Natural killer cell (primary cell): ENCODE measurements at places on chromosomes 11 and 22. TPM values are rescaled to one million over a fixed set of nuclear protein-coding genes. Genes with fewer than 3 reads are reported as not detected.

DNA sequence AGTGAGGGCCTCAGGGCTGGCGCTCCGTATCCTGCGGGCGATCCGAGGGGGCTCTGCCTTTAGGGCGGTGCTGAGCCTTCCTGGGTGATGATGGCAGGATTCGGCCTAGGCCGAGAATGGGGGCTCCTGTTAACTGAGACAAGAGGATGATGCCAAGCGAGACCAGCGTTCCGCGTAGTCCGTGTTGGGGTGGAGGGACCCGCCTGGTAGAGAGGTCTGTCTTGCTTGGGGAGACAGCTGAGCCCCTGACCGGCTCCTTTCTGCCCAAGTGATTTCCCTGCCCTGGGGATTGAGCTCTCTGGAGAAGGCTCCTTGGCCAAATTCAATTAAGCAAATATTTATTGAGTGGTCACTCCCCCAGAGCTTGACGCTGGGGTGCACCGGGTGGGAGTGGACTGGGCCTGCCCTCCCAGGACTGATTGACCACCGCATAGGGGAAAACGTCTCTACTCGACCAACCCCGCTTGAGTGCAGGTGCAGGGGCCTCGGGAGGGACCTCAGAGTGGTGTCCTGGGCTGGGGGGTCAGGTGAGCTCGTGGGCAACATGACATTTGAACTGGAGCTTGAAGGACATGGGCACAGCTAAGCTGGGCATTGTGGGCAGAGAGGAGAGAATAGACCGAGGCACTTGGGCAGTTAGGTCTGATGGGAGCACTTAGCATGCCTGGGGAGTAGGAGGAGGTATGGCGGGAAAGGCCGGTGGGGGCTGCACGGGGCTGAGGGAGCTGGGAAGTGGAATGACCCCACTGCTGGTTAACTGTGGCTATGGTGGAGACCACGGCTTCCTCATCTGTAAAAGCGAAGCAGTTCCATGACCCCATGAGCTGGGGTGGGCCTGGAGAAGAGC, 1.1 kb downstream of the GNAZ start:
- H3K4me1 ChIP-seq, result peaks cover 30% of the 10 kb centered on the region
- H3K4me3 ChIP-seq, result peak overlapping the region; percentile 27
- peaks cover 7% of the 10 kb centered on the region for H3K27me3 ChIP-seq
- DNase-seq, result no peak
- H3K36me3 ChIP-seq, result no peaks in the 10 kb centered on the region

DNA sequence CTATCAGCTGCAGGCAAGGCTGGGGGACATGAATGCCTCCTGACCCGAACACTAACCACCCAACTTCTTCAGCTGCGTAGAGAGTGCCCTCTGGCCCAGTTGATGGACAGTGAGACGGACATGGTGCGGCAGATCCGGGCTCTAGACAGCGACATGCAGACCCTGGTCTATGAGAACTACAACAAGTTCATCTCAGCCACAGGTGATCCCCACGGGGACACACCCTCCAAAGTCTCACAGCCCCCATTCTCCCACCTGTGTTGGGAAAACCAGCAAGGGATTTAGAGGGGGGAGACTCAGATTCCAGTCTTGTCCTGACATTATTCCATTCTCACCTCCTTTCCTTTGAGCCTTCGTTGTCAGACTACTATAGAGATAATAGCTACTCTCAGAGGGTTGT, 912 bp downstream of the VPS51 start:
- DNase-seq, result no peak
- H3K36me3 ChIP-seq, result peaks cover 12% of the 10 kb centered on the region
- H3K27ac ChIP-seq, result peak overlapping the region; percentile 76
- no peaks in the 10 kb centered on the region for H3K27me3 ChIP-seq

GRCh38 chr11:61417670-61418069, 12.1 kb downstream of the CPSF7 start:
- DNase-seq, result no peak
- H3K4me1 ChIP-seq, result no peaks in the 10 kb centered on the region
- H3K4me3 ChIP-seq, result no peak overlapping the region
- peaks cover 91% of the 10 kb centered on the region for H3K36me3 ChIP-seq
- no peaks in the 10 kb centered on the region for H3K27me3 ChIP-seq

- H3K27me3 ChIP-seq, result no peaks in the 10 kb centered on the region
- H3K4me1 ChIP-seq, result peaks cover 37% of the 10 kb centered on the region
- H3K36me3 ChIP-seq, result no peaks in the 10 kb centered on the region
Observed at GRCh38 chr11:61777234-61778090, 14.9 kb downstream of the TMEM258 start.

DNA sequence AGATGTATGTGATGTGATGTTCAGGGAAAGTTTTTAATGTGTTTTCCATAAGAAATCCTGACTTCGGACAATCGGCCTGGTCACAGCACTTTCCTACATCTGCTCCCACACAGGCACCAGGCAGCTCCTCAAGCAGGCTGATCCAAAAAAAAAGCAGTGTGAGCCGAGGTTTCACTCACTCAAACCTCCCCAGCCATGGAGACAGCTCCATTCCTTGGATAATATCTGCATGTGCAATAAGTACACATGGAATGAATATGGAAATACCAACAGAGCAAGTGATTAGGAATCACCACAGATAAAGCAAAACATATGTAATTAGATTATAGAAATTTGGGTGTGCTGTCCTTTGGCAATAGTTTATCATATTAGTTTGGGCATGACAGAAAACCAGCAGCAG, 88.8 kb upstream of the API5 start:
- no peak overlapping the region for H3K27ac ChIP-seq
- H3K4me3 ChIP-seq, result no peak overlapping the region
- no peak for DNase-seq
- H3K36me3 ChIP-seq, result no peaks in the 10 kb centered on the region
- no peaks in the 10 kb centered on the region for H3K4me1 ChIP-seq

DNA sequence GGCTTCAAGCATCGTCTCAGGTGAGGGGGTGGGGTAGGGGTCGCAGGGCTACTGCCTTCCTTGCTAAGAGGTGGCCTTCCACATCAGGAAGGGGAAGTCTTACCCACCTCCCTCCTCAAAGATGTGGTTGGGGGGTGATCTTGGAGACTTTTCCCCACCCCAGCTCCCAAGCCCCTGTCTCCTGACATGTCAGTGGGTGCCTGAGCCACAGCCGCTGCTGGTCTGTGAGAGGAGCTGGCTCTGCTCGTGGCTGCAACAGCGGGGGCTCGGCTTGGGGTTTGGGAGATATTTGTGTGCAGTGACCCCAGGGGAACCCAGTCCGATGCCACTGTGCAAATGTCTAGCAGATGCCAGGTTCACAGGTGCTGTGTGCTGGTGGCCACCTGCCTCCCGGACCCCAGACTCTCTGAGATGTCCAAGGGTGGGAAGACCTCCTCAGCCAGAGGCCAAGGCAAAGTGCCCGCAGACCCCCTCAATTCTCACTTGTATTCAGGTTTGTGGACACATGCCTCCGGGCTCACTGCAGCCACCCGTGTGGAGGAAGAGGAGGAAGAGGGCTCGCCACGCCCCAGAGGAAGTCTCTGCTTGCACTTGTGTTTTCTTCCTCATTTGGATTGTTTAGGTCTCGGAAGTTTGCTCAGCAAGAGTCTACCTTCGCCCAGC, 1.9 kb downstream of the KCNQ1 start:
- peaks cover 31% of the 10 kb centered on the region for H3K27me3 ChIP-seq
- H3K4me1 ChIP-seq, result peaks cover 43% of the 10 kb centered on the region
- no peaks in the 10 kb centered on the region for H3K36me3 ChIP-seq

DNA sequence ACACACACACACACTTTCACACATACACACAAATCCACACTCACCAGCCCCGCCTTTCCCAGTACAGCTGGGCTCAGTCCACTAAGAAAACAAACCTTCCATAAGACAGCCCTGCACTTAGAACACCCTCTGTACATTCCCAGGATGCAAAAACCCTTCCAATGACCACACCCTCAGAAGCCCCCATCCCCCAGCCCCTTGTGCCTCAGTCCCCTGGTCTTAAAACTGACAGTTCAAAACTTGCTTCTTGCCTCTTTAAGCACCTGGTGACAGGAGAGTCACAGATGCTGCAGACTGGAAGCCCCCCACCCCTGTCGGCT, 23.0 kb downstream of the APLNR start:
- H3K27ac ChIP-seq, result no peak overlapping the region
- H3K27me3 ChIP-seq, result no peaks in the 10 kb centered on the region
- no peaks in the 10 kb centered on the region for H3K4me1 ChIP-seq
- H3K4me3 ChIP-seq, result no peak overlapping the region
- DNase-seq, result no peak
- no peaks in the 10 kb centered on the region for H3K36me3 ChIP-seq

GRCh38 chr11:23320131-23320530, 459.9 kb upstream of the CCDC179 start:
- no peak for DNase-seq
- H3K4me3 ChIP-seq, result no peak overlapping the region
- H3K36me3 ChIP-seq, result no peaks in the 10 kb centered on the region
- no peaks in the 10 kb centered on the region for H3K27me3 ChIP-seq
- no peak overlapping the region for H3K27ac ChIP-seq

GRCh38 chr11:33987975-33988580, 63.5 kb upstream of the CAPRIN1 start:
- H3K4me3 ChIP-seq, result no peak overlapping the region
- no peak overlapping the region for H3K27ac ChIP-seq
- H3K4me1 ChIP-seq, result no peaks in the 10 kb centered on the region
- no peaks in the 10 kb centered on the region for H3K27me3 ChIP-seq
- peak; percentile 44 for DNase-seq
- no peaks in the 10 kb centered on the region for H3K36me3 ChIP-seq

Gene MRGPRF
- total RNA-seq, result not detected

DNA sequence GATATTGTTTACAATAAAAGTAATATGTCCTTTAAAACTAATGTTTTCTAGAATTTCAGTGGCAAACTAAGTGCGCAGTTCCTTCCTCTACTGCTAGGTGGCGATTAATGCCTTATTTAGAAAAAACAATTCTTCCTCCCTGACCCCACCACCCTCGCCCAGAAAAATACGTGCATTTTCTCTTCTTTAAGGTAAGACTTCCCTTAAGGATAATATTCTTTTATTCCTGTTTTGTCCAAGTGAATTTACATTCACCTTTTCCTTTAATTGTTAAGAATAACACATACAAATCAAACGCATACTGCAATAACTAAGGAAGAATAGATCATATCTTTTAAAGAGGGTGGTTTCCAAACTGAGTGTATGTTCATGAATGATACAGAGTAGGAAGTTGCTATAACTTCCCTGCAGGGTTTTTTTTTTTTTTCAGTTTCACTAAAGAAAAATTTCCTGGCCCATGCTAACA, 17.0 kb upstream of the PSMA1 start:
- H3K4me1 ChIP-seq, result no peaks in the 10 kb centered on the region
- no peaks in the 10 kb centered on the region for H3K36me3 ChIP-seq
- H3K27me3 ChIP-seq, result no peaks in the 10 kb centered on the region
- no peak overlapping the region for H3K27ac ChIP-seq

DNA sequence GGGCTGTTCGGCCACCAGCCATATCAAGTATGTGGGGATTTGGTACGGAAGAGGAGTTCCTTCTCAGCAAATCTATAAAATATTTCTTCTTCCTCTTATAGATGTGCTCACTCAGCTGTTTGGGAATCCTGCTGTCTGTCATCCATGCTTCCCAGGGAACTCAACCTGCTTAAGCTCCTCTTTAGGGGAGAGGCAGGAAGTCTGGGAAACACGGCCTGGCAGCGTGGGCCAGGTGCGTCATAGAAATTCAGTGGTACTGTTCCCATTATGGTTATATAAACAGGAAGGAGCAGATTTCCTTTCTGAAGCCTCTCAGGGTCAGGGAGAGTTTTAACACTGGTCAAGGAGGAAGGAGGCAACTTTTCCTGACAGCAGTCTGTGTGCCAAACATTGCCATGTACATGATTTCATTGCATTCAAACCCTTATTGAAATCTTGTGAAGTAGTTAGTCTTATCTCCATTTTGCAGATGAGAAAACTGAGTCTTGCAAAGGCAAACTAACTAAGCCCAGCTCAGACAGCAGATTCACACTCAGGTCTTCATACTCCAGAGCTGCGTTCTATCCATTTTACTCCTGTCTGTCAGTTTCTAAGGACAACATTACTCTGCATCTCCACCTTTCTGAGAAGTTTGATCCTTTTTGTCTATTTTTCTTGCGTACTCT, 35.4 kb upstream of the AMOTL1 start:
- no peaks in the 10 kb centered on the region for H3K36me3 ChIP-seq
- H3K27ac ChIP-seq, result no peak overlapping the region
- no peak overlapping the region for H3K4me3 ChIP-seq
- H3K27me3 ChIP-seq, result no peaks in the 10 kb centered on the region

Gene KCTD17
- total RNA-seq, result 29.4 TPM

DNA sequence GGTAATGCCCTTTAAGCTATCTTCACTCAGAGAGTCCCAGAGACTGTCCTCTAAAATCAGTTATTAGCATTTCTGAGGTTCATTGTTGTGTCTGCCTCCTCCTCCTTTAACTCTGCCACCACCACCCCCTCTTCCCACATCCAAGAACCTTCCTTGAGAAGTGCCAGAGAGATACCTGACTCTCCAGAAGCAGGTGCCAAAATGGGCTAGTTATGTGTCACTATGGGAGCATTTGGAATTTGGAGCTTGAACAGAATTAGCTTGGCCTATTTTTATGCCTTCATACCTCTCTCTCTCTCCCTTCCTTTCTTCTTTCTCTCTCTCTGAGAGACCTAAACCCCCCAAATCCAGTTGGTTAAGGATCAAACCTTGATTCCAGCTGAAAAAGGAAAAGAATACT, 75.9 kb downstream of the AMOTL1 start:
- H3K27me3 ChIP-seq, result no peaks in the 10 kb centered on the region
- DNase-seq, result no peak
- H3K4me1 ChIP-seq, result no peaks in the 10 kb centered on the region
- H3K36me3 ChIP-seq, result no peaks in the 10 kb centered on the region
- no peak overlapping the region for H3K4me3 ChIP-seq

- H3K4me1 ChIP-seq, result peaks cover 35% of the 10 kb centered on the region
- H3K36me3 ChIP-seq, result no peaks in the 10 kb centered on the region
- peak; percentile 82 for DNase-seq
- no peaks in the 10 kb centered on the region for H3K27me3 ChIP-seq
- H3K27ac ChIP-seq, result peak overlapping the region; percentile 76
Observed at GRCh38 chr22:30196141-30196879, 50.2 kb downstream of the LIF start.

Gene UFD1
- total RNA-seq, result 77.8 TPM
